NCI-H1436 (cell line): ENCODE measurements at places on chromosomes 1 and 21.

DNA sequence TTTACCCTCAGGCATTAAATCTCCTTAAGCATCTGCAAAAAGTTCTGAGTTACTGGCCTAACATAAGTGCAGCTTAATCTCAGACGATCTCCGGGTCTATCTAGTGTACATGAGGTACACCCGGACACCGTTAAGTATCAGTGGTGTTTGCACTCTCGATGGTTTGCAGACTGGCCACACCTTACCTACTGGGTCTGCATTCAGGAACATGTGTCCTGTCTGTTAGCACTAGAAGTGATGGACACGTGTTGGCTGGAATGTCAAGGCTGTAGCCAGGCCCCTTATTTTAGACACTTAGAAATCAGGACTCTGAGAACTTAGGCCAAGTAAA is 783 bp upstream of the AGL start:
- no peak for DNase-seq

DNA sequence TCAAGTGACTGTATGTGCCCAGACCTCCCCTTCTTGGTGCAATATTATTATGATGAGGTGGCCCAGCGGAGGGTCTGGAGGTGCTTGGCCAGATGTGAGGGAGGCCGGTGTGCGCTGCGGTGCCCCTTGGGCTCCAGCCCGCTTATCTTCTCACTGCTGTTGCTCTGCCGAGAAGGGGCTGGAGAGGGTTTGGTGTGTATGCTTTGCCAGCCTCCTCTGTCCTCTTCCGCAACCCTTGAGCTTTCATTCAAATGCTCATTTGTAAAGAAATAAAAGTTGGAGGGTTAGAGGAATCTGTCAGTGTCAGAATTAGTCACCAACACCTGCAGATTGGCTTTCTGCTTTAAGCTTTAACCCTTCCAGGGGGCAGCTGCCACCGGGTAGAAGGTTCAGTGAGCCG is 19.7 kb downstream of the RNF220 start:
- no peak for DNase-seq

DNA sequence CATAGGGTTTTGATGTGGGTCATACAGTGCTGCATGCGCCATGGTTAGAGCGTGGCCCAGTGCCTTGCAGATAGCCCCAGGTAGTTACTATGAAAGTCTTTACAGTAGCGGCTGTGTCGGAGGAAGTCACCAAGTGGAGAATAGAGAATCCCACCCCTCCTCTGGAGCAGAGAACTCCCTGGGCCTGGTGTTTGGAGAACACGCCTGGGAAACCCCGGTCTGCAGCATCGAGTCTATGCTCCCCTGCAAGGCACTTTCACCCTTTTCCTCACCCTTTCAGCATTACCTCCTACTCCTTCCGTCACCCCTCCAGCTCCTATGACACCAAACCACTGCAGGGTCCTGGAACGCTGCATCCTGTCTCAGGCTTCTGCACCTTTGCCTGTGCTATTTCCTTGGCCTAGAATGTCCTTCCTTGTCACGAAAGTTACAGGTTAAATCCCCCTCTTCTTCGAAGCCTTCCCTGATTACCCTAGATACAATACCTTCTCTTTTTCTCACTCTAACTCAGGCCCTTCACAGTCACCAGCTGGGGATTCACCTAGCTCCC is 2.7 kb upstream of the SLC1A7 start:
- no peak for DNase-seq

DNA sequence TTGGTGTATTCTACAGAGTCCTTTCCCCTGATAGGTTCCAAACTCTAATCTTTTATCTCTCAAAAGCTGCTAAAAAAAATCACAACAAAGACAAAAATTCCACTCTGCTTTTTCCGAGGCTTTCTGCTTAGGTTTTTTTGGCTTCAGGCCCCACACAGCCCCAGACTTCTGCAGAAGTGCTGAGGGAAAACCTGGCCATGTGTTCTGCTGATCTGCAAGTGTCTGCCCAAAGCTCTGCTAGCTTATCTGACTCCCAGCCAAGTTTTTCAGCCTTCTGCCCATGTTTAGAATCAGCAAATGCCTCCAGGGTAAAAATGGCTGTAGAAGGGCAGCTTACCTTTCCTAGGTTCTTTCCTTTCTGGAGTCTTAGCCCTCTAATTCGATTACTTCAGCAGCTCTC is 28.4 kb downstream of the DISP3 start:
- DNase-seq: no peak

DNA sequence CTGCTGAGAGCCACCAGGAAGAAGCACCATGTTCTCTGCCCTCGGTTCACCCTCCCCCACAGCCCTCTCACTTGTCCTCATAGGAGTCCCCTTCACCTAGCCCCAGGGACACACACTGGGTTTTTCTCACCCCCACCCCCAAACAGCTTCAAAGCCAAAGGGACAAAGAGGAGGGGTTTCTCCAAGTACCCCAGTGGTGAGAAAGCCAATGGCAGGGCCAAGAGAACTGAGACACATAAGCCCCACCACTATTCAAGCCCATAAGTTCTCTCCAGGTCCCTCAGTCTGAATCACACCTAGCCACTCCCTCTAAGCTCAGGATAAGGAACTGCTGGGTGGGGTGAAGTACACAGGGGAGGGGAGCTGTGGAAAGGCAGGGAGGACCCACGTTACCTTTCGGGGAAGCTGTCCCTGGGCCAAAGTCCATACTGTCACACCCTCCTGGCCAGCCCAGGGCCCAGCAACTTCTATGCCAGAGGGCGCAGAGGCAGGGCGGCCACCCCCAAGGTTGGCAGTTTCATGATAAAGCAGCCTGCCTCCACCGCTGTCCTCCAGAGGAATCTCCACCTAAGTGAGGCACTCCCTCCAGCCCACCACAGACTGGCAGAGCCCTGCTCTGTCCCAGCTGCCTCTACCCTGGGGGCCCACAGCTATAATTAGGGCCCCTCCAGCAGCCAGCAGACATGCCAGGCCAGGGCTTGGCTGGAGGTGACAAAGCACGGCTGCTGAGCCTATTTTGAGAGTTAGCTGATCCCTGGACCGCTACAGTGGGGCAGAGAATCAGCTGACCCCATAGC is 39.0 kb upstream of the PPP1R15B start:
- no peak for DNase-seq

DNA sequence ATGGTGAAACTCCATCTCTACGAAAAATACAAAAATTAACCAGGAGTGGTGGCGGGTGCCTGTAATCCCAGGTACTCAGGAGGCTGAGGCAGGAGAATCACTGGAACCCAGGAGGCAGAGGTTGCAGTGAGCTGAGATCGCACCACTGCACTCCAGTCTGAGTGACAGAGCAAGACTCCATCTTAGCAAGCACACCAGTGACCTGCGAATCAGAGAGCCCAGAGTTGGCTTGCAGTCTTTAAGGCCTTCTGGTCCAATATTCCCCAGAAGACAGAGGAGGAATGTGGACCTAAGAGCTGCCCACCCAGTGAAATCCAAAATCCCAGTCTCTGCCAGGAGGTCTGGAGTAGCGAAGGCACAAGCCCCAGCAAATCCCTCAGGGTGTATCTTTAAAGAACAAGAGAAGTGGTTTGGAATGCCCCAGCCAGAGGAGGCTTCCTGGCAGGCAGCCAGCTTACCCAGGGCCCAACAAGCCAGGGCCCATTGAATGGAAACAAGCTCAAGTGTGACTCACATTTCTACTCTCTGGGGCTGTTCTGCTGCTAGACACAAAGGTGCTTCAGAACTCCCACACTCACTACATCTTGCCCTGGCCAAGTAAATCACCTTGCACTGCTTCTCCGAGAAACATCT is 23.9 kb downstream of the GPR161 start:
- peak; percentile 60 for DNase-seq

- peak; percentile 42 for DNase-seq
These were observed 40.4 kb upstream of the EIF4G3 start for GRCh38 chr1:21216835-21217811.
